ENCODE measurements at places on chromosomes 4 and X.

GRCh38 chrX:15398874-15399273 lies 14.7 kb upstream of the VEGFD start:
- no peak for DNase-seq

DNA sequence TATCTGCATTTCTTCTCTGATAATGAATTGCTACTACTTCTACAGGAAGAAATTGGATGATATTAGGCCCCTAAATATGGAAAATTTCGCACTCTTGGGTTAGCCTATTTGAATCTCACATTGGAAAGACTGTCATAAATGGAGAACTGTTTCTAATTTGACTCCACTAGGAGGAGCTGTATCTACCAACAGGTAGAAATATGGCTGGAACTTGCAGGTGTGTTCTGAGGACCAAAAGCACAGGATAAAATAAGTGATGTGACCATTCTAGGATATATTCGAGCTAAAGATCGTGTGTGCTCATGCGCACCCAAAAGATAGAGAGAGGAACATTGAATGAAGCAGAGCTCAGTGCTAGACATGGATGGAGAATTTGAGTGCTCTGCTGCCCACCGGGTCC lies 4.8 kb upstream of the NKAP start:
- DNase-seq = no peak

GRCh38 chr4:16187455-16187854 lies 38.8 kb downstream of the TAPT1 start:
- no peak for DNase-seq

- DNase-seq = no peak
Observed at GRCh38 chr4:65399084-65399483, 271.2 kb downstream of the EPHA5 start.

- no peak for DNase-seq
Observed at GRCh38 chr4:139898293-139898692, 232.7 kb downstream of the MGST2 start.

DNA sequence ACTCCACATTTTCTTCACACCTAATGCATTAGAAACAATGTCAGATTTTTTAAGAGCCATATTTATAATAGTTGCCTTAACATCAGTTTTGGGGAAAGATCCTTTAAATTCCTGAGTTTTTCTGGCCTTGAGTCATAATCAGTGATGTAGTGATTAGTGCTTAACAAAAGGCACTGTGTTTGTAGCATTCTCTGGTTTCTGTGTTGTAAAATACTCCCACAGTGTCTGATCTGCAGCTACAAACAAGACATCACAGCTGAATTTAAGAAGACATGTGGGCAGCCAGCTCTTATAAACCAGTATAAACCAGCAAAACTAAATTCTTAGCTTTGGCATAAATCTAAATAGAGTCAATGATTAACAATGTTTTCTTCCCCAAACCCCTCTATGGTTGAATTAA lies 233.8 kb downstream of the FSTL5 start:
- DNase-seq = no peak

DNA sequence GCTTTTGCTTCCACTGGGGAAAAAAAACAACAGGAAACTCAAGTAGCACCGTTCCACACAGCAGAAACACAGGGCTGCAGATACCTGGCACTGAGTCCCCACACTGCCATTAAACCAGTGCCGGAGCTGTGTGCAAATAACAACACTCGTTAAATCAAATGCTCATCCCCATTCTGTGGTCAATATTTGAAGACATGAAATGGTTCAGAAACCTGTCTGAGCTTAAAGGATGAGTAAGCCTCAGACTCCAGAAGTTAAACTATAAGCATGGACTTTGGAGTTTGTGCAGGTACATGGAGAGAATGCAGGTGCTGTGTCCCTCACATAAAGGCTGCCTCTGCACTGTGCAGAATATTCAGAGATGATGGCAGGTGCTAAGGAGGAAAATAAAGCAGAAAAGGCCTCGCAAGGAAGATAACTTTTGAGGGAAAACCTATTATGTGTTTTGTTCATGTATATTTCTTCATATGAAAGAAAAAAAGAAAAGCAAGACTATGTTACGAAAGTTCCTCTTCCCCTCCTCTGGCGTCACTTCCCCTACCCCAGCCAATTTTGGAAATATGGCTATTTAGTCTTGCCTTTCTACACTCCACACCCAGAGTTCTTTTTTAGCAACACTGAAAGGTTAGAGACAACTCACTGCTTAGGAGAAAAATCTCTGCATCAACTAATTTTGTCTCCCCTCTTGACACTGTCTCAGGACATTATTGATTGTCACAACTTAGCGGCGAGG lies 4.6 kb downstream of the MPP1 start:
- DNase-seq = no peak

DNA sequence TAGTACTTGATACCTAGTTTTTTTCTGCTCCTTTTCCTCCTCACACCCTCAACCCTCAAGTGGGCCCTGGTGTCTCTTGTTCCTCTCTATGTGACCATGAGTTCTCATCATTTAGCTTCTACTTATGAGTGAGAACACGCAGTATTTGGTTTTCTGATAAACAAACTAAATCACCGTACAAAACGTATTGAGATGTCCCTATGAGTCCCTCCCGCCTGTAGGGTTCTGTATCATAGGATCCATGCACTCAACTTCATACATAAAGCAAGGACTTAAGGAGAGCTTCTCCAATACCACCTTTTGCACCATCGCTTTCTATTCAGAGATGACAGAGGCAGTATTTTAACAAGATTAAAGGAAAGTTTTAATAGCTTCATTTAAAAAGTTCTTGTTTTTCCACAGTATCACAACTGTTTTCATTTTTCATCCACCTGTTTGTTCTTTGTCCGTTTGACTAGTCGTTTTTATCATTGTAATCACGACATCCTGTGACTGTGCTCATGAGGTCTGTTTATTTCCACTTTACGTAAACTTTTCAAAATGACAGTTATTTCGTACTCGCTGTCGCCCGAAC lies 457 bp upstream of the RAB9A start:
- DNase-seq = no peak

DNA sequence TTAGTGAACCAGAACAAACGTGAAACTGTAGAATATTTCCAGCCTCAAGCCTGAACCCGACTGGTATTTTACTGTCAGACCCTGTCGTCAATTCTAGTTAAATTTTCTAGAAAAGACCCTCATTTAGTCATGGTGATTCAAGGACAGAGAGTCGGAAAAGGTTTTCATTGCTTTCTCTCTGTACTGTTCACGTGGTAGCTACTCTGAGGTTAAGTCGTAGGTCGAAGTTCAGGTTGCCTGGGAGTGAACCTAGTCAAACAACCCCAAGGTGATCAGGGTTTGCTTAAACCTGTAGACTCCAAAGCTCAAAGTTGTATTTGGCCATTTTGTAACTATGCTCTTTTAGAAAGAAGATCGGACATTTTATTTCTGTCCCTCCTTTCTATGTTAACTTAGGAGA lies 283.6 kb downstream of the ARHGAP10 start:
- no peak for DNase-seq

- peak; percentile 49 for DNase-seq
Observed at GRCh38 chr4:2042204-2042946, 16.8 kb upstream of the NAT8L start.

GRCh38 chrX:105297041-105297440 lies 76.5 kb upstream of the TEX13A start:
- no peak for DNase-seq

DNA sequence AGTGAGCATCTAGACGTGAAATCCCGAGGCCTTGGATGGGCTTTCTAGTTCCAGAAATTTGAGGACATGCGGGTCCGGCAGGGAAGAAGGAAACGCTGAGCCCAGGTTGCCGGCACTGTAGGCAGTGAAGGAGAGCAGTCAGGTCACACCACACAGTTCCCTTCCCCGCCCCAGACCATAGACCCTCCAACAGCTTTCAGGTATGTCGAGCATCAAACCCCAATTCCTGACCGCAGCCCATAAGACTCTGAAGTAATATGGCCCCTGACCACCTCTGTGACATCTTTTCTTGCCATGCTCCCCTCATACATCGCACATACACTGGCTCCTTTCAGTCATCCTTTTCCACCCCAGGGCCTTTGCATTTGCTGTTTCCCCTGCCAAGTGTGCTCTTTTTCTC lies 23.0 kb downstream of the RTL5 start:
- DNase-seq = no peak

GRCh38 chr4:38539501-38539900 lies 124.5 kb upstream of the KLF3 start:
- no peak for DNase-seq

DNA sequence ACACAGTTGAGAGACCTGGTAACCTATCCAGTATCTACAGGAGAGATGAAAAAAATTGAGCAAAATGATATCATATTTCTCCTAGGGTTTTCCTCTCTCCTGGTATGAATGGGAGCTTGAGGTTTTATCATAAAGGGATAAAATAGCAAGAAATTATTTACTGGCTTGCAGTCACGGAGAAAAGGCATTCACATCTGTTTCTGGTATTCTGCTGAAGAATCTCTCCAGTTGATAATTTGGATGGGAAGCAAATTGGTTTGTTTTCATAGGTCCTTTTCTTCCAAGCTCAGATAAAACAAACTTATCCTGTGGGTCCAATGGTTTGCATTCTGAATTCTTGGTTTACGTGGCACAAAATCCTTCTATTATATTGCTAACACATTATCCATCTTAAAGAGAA lies 83.1 kb upstream of the GYPA start:
- no peak for DNase-seq

DNA sequence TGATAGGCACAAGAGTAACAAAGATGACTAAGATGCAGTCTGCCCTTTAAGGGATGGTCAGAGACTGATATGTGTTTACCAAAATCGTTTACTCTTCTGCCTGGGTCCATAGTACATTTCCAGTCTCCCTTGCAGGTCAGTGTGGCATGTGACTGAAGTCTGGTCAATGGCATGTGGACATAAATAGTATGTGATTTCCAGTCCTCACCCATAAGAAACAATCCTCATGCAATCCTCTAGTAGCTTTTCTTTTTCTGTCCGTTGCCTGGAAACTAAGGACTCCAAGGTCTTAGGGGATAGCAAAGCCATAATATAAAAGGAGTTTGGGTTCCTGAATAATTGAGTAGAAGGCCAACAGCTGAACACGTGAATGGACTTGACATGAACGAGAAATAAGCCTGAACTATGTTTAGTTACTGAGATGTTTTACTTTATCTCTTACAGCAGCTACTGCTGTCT lies 1.1 kb downstream of the SLC9B2 start:
- DNase-seq = no peak

- no peak for DNase-seq
Observed at GRCh38 chrX:54116391-54116790, 66.7 kb downstream of the FAM120C start.

- DNase-seq = no peak
Observed at GRCh38 chr4:146214238-146214637, at the start of gene REELD1. TSS of gene REELD1 (plus strand) at chr4:146214538. CDS start at chr4:146216953, 2,415 bp downstream.

GRCh38 chrX:153611298-153612095 lies 12.6 kb upstream of the CCNQ start:
- DNase-seq = no peak

DNA sequence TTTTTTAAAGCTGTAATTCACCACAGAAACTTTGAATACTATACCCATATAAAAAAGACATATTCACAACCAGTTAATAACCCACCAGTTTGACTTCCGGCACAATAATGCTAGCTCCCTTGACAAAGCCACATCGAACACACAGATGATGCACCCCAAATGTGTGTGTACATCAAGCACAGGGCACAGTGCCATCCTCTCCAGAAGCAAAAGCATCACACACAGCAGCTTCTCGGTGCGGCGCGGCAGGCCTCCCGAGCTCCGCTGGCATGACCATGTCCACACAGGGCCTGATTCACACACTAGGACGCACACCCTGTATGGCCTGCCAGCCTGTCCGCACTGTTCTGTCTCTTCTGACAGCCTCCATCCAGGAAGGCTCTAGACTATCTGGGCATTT lies 88.0 kb downstream of the LEF1 start:
- no peak for DNase-seq

DNA sequence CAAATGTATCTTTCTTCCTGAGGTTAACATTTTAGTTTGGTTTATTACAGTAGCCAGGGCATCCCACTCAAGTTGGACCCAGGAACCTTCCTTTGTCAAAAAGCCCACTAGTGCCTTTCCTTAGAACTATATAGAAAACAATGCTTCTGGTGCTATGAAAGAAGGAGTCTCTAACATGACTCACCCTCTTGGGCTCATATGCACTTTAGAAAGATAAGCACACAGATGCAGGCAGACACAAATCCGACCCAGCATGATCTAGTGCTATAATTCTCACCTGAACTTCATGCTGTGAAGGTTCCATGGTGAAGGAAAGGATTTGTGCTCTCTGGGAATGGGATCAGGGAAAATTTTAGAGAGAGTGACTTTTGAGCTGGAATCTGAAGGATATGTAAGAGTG lies 289.4 kb downstream of the ANKRD50 start:
- no peak for DNase-seq

GRCh38 chrX:989959-990510 lies 222.4 kb downstream of the CRLF2 start:
- DNase-seq = no peak

DNA sequence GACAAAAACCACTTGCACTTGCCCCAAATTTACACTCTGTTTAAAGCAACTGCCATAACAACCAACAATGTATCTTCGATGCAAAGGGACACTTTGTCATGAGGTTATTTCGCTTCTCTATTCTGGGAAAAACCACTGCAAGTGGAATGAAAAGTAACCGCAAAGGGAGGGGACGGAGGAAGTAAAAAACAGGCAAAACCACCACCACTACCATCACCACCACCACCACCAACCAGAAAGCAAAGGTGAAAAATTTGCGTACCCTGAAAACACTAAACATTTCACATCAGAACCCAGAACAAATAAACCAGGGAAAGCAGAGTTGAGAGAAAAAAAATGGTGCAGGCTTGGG lies 1.2 kb upstream of the N4BP2 start:
- DNase-seq = no peak

DNA sequence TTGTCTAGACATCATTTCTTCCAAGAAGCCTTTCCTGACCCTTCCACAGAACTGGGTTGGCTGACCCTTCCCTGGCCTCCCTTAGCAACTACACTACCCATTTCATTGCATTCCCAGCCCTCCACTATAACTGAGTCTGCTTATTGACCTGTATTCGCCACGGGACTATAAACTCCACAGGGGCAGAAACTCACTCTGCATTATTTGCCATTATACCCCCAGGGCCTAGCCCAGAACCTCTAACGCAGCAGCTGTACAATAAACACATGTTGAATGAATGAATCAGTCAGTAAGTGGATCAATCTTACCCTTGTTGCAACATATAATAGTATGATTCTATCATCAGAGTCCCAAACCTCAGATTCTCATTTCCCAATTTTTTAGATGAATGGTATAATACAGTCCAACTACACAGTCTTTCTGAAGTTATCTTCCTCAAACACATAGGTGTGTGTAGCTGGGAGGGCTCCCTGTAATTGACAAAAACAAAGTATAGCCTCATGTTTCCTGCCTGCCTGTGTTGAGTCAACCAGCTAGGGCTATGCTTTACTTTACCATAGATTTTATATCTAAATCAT lies 209.3 kb downstream of the CHIC2 start:
- no peak for DNase-seq

Measured in spinal cord (tissue), 10 donors.